ENCODE measurements at places on chromosomes 13 and 19. TPM values are rescaled to one million over a fixed set of nuclear protein-coding genes. Genes with fewer than 3 reads are reported as not detected.

SIGLECL1 gene
- not detected for total RNA-seq

CALR gene
- total RNA-seq, result 760 TPM

ZNF439 gene
- total RNA-seq, result 11.7 TPM

FFAR2 gene
- total RNA-seq, result not detected

LAIR2 gene
- total RNA-seq, result not detected

DNA sequence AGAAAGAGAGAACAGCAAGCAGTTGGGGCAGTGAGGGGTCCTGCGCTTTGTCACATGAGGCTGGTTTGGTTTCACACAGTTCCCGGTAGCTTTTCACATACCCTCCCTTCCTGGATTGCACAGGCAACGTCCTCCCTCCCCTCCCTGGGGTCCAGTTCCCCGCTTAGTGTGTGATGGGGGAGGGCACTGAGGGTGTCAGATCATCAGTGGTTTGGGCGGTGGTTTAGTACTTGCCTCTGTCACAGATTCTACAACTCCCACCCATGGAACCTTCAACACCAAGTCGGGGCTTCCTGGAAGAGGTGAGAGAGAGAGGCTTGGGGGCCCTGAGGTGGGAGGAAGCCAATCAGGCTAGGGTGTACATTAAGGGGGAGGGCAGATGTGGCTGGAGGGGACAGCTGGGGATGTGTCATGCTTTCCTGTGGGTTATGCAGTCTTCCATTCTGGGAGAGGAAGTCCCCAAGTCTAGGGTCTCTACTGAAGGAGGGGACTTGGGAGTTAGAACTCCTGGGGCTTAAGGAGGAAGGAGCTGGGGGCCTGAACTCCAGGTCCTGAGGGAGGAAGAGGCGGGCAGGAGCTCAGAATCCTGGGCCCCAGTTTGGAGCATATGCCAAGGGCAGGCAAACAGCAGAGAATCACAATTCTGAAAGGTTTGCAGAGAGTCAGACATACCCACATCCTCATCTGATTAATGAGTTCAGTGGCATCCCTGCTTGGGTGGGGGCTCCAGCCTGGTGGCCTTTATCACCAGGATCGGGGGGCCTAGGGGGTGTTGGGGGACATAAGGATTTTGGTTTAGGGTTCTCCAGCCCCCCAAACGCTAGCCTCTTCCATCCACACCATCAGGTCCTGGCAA is at the start of gene NKG7:
TSS of gene NKG7 (minus strand) at position 6 of the 856 bp plus-strand sequence. CDS start 119 bp downstream, outside the sequence.
- no peak for DNase-seq

DNA sequence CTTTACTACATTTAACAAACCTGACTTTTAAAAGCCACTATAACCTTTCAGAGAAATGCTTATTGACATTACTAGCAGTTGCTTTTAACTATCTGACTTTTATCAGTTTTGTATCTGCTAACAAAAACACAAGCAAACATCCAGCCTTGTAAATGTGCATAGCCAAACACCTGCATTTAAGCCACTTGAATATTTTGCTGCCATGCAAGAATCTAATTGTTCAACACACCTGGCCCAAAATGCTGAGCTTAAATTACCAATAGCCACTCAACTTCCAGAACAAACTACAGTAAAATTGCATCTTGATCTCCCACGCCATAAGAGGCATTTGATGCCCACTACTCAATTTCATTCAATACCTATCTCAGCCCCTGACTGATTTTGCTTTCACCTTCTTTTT is 9.3 kb downstream of the ZIC5 start:
- no peak for DNase-seq

DNA sequence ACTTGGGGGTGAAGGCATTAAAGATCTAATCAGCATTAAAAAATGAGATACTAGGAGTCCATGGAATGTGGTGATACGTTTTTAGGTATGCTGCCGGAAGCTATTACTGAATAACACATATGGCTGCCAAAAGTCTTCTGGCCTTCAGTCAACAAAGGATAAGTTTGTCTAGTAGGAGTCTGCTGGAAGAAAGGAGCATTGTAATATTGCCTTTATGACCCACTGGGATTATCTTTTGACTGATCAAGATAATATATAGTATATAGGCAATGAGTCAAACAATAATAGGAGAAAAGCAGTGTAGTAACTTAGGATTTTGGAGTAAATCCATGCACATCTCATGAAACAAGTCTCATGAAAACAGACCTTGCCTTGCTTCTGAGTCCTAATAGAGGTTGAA is 295.4 kb downstream of the SLITRK6 start:
- DNase-seq, result no peak

DNA sequence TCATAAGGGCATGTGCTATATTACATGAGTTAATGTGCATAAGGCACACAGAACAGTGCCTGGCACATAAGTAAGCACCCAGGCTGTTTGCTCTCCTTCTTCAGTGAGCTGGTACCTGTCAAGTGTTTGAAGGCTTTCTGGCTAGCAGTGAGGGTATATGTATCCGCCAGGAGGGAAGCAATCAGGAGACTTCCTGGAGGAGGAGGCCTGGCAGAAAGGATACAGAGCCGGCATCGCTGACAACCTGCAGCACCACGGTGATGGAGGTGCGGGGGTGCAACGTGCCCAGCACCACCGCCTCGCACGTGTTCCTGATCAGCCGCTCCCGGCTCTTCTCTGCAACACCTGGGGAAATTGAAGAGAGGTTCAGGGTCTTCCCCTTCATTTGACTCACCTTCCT is 5.5 kb downstream of the EXOSC5 start:
- no peak for DNase-seq

All from GM23338 (cell line).